ENCODE measurements at places on chromosomes 2 and 18.

DNA sequence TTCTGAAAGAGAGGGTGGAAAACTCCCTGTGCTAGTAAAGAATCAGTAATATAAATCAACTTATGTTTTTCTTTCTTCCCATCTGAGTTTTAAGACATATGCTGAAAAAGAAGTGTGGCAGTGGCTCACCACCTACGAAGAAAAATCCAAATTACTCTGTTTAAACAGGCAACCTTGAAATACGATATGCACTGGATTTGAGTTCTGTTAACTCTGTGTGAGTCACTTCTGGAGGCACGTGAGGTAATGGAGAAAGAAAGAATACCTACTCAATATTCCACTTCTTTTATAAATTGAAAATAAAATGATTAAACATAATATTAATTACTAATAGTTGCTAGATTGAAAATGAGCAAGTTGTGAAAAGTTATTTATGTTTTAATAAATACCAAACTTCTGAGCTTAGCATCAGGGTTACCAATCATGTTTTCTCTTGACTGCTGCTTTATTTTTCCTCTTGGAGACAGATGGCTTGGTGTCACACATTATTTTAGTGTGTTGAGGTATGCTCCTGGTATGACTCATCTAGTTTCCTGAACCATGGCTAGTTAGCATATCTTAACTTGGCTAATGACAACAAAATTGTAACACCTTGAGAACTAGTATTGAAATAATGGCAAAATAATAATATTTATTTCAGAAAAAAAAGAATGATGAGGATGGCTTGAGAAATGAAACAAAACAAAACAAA is 1705.5 kb upstream of the PIK3C3 start:
- no peak for DNase-seq

- DNase-seq: no peak
Observed at GRCh38 chr2:144452169-144452988, 67.5 kb downstream of the ZEB2 start.

DNA sequence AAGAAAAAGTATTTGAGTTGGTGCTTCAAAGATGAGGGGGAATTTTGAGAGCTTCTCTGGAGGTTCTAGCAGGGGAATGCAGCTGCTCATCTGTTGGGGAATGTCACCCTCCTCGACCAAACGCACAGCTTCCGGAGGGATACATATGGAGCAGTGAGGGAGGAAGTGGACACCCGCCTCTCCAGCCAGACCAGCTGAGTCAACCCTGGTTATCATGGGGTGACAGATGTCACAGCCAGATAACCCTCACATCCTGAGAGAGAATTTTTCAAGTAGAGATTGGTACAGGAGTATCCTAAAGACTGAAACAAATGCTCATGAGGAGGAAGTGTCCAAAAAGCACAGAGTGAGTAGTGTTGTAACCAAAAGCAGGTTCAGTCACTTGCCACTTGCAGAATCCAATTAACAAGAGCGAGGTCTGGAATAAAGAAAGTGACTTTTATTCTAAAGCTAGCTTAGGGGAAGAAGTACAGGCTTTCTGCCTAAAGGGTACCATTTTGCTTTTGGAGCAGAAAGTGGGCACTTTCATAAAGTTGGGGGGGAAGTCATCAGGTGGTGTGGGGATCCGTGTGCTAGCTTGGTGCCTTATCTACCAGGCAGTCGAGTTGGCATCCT is 395.2 kb downstream of the RAD51AP2 start:
- DNase-seq: no peak

- DNase-seq: no peak
Observed at GRCh38 chr18:4582431-4583335, 127.6 kb upstream of the DLGAP1 start.

DNA sequence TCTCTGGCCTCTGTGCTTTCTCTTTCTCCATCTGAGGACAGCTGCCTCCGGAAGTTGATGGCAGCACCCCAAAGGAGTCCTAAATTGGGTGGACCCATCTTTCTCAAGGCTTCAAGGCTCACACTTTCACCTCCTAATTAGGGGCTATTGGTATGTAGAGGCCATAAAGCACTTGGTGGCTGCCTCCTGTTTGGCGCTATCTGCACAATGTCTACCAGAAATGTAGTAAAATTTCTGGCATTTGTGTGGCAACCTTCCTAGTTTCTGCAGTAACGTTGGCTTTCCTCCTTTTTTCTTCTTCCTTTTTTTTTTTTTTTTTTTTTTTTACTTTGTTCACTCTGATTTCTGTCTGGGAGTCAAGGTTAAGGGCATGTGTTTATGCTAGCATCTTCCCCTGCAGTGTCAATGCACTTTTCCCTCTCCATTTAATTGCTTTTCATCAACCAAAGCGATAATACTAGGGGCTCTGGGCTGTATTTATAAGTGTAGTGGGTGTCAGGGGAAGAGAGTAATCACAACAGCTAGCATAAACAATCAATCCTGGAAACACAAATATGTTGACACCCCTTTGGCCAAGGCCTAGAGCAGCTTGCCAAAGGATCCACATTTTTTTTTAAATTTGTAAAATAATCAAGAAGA is 86.0 kb downstream of the TACR1 start:
- DNase-seq: no peak

GRCh38 chr2:36512705-36513104 is 85.3 kb downstream of the FEZ2 start:
- DNase-seq: no peak

- DNase-seq: no peak
Observed at GRCh38 chr2:54479424-54479823, 23.3 kb downstream of the SPTBN1 start.

DNA sequence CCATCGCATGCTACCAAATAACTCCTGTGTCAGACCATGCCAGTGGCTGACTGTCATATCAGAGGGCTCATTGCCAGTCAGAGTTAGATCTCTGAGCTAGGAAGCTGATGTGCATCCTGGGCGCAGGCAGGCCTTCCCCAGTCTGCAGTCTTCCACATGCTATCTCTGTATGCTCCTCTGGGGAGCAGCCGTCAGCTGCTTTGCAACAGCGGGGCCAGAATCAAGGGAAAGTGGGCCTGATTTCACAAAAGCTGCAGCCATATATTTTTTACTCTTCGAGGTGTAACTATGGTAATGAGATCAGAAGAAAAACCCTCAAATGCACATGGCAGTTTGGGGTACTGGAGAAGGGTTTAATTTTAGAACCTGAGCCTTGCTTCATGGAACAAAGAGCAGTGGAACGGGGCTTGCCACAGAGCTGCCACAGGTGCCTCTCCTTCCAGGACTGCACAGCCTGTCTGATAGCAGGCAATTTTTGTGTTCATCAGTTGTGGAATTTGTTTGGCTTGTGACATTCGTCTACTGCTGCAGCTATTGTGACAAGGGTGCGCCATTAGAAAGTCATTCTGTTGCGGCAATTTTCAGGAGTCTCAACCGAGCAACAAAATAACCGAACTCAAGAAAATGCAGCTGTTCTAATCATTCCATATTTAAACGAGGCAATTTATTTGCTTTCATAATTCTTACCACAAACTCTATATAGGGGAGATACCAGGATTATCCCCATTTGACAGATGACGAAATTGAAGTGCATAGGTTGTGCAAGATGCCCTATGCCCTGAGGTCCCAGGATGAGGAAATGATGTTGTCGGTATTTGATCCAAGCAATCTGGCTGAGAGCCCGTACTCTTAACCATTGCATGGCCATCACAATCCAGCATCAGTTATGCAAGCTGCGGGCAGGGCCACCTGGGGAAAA is 109.6 kb upstream of the CYRIA start:
- DNase-seq: no peak

DNA sequence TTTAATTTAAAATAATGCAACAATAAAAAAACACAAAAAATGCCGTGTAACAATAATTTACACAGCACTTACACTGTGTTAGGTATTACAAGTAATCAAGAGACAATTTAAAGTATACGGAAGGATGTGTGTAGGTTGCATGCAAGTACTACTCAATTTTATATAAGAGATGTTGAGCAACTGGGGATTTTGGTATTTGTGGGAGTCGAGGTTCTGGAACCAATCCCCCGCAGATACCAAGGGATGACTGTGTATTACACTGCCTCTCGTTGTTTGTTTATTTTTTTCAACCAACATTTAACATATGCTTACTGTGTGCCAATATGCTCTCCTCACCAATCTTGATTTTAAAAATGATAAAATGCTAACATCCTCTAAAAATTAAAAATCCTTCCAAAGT is 24.8 kb downstream of the MAP3K2 start:
- DNase-seq: no peak

- DNase-seq: no peak
Observed at GRCh38 chr18:46859855-46860254, 57.5 kb downstream of the PIAS2 start.

GRCh38 chr2:172305066-172305465 is 122.3 kb upstream of the ITGA6 start:
- no peak for DNase-seq

GRCh38 chr2:70083344-70084156 is 3.7 kb upstream of the PCBP1 start:
- no peak for DNase-seq

DNA sequence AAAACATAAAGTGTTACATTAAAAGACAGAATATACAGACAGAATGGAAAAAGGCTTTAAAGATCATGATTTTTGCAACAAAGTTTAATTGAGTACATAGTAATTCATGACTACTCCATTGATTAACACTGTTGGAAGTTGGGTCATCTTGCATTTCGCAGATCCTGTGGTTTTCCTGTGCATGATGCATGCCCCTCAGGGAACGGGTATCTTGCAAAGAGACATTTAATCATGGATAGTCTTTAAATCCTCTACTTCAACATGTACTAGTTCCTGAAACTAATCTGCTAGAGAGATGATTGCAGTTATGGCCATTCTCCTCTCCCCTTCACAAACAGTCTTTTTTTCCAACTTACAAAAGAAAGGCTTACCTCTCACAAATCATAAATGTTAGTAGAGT is 155.6 kb upstream of the DSEL start:
- DNase-seq: no peak

DNA sequence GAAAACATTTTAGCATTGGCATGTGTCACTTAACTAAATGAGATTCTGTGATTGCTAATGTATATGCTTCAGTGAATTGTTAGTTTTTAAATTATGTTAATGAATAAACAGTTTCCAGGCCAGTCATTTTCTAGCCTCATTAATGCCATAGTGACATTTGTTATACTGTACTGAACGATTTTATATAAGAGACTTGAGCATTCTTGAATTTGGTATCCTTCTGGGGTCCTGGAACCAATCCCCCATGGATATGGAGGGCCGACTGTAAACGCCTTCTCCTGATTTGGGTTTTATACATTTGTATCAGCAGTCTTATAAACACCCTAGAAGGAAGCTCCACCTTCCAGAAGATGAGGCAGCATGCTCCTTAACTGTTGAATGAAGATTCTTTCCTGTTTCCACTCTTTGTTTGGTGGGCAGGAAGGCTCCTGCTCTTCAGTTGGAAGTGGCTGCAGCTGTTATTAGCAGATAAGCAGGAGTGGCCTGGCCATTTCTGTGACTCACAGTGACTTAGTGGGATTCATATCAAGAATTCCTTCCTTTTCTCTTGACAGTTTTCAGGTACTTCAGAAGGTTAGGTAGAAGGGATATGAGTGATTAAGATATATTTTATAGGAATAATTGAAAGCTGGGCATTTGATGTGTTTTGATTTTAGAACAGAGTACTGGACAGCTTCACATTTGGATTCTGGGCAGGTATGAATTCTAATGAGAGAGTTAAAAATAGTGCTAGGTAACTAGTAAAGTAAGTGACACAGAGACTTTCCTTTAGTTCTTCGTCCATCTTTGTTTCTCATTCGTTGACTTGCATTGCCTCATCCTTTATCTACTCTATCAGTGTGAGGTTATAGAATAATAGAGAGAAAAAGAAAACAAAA is 124.9 kb downstream of the PLCL1 start:
- DNase-seq: no peak

DNA sequence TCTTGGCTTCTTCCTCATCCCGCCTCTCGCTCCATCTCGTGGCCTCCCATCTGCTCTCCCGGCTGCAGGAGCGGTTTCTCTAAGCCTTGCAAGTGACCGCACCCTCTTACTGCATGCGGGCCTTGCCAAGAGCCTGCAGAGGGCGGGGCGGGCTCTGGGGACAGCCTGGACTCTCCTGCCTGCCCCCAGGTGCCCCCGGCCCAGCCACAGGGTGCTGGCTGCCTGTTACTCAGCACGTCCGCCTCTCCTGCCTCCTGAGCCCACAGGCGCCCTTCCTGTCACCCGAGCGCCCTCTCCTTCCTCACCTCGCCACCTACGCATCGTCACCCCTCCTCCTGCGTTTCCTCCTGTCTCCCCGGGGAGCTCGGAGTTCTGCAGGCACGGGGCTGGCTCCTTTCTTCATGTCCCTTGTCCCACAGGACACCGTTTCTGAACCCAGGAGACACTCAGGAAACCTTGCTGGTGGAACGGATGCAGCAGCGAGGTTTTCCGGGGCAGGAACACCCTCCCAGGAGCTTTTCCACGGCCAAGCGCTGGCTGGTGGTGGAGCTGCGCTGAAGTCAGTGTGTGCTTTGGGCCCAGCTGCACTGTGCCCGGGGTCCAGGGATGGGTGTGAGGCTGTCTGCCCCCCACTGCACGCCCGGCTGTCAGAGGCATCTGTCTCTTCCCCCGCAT is 28.5 kb downstream of the HPCAL1 start:
- no peak for DNase-seq

- peak; percentile 34 for DNase-seq
Observed at GRCh38 chr2:105179469-105180372, 61.8 kb upstream of the GPR45 start.

- DNase-seq: no peak
Observed at GRCh38 chr18:4888251-4889040, 308.6 kb downstream of the AKAIN1 start.

DNA sequence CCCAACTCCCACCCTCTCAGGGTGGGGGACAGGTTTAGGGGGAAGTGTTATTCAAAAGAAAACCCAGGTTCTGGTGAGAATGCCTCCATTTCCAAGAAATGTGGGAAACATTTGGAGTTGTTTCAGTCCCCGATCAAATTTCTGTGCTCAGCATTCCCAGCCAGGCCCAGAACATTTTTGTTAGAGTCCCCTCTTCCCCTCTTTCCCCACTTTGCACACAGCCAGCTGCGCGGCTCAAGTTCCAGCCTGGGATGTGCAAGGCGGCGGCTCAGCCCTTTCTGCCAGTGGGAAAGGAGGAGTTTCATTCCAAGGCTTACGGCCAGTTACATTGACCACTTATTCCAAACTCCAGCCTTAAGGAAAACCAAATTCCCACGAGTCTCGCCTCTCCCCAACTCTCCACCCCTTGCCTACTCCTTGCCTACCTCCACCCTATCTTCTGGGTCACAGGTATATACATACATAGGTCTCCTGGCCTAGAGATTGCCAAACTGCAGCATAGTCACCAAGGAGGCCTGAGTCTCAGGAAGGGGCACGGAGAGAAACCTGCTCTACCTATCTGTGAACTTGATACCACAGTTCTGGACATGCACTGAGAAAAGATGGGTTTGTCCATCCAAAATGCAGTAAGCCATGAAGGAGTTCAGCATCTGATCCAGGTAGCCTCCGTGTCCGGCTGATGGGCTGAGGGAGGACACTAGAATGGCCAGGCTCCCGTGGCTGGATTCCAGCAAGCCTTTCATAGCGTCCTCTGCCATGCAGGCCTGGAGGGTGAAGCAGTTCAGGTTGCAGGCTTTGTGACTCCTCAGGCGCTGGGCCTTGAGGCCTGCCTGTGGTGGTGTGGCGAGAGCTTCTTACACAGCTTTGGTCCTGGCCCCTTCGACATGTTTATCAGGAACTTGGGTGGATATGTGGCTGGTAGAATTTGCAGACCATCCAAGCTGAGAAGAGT is 154.5 kb downstream of the ZFP36L2 start:
- no peak for DNase-seq
